ENCODE measurements at places on chromosomes 4 and X.

DNA sequence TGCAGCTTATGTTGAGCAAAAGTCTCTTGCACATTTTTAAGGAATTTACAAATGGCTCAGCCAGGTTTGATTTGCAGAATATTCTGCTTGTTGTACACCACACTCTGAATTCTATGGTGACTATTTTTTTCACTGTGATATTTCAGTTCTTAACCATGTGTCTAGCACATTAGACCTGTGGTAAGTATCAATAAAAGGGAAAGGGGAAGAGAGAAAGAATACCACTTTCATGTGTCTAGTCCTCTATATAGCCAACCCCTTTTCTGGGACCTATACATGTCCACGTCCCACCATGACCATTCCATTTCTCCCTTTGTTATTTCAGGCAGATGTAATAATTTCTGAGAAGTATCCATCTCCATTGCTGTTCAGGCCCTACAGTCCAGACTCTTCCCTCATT, 121.3 kb upstream of the PNPLA4 start:
- no peak for DNase-seq

DNA sequence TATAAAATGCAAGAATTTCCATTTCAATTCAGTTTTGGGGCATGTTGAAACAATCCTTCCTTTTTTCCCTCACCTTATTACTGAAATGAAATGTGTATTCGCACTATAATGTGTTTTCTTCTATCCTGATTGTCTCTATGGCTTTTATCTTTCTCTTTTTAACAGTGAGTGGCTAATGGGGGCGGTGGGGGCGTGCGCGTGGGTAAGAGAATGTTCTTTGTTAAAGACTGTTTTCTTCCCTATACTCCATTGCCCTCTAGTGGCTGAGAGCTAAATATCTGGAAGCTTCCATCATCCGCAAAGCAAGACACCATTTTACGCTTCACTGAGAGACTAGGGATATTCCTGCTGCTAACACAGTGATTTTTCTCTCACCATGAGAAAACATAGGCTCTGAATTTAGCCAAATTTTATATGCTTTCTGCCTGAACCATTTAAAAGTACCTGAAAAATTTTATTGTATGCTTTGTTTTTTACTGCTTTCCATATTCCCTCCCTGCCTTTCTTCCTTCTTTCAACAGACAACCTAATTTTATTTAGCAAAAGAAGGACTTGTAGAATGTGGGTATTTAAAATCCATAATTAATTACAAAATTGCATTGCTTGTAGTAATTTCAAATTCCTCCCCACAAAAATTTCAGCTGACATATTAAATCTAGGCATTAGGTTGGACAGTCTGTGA, 194.0 kb downstream of the GASK1B start:
- DNase-seq = no peak

DNA sequence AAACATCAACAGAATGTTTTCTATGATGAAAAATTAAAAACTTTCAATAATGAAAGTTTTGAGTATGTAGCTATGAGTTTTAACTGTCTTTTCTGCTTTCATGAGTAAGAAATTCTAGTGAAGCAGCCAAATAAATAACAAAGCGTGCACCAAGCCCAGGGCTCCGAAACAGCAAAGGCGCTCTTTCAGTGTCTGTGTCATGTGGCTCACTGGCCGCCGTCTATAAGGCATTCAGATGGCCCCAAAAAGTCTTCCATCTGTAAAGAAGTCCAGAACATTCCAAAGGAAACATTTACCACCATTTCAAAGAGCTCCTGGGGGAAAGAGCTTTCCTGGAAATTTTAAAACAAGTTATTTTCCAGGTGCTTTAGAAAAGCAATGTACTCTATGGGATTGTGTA, 139.9 kb downstream of the AFAP1 start:
- DNase-seq = no peak

- no peak for DNase-seq
Measured at GRCh38 chr4:27117453-27117852, 256.8 kb downstream of the STIM2 start.

DNA sequence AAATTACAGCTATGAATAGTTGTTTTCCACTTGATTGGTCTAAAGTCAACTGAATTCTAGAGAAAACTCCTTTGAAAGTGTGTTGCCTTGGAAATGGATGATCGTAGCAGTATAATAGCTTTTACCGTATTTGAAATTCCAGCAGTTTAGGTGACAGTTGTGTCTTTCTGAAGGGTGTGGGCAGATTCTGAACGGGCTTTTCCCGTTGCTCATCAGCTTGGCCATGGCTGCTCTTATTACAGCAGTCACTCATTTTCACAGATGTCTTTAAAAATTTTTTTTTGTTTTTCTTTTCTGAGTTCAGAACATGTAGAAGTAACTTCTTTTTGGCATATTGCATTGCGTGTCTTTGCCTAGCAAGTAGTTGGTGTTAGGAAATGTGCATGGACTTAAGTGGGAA, 69.6 kb upstream of the SLC4A4 start:
- DNase-seq = no peak

All from GM12878 (cell line).